Activated CD4-positive, CD25-positive, alpha-beta regulatory T cell treated with anti-CD3 and anti-CD28 coated beads, Interleukin-2, amount 50 U/mL, for 24 hours (primary cell): ENCODE measurements at places on chromosomes 6 and 20.

- no peak for ATAC-seq
Observed at GRCh38 chr6:160139420-160139851, 17.8 kb downstream of the SLC22A1 start.

- ATAC-seq, result no peak
Observed at GRCh38 chr20:63042448-63043071, 35.8 kb upstream of the BHLHE23 start.

DNA sequence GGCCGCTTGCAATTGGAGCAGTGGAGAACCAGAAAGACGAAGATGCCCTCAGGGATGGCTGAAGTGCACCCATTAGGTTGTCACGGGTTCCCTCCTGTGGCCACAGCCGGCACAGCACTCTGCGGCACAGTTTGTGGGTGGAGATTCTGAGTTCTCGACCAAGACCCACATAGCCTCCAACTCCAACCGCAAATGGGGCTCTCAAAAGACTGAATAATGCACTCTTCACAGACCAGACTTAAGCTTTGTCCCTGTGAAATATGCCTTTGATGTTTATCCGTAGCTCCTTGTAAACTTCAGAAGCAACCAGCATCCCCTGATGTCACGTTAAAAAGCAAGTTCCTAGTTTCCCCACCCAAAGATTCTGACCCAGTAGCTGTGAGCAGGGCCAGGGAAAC, 934 bp upstream of the CST9 start:
- peak; percentile 65 for ATAC-seq

GRCh38 chr20:64050261-64051032, 1.0 kb upstream of the SOX18 start:
- ATAC-seq, result no peak

DNA sequence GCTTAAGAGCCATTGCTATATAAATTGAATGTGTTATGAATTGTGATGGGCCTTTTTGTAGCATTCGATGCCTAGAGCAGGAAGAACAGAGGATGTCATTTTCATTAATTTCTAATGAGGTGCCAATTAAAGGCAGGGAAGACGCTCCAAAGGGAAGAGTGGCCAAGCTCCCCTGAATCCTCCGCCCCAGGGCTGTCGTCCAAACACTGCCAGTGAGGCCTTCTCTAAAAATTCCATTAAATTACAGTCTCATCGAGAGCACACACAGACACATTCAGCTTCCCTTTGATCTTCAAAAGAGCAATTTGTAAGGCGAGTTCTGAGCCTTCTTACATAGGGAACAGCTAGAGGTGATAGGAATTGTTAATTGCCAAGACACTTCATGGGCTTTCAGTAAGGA, 300.0 kb downstream of the ZFAND3 start:
- ATAC-seq, result no peak

DNA sequence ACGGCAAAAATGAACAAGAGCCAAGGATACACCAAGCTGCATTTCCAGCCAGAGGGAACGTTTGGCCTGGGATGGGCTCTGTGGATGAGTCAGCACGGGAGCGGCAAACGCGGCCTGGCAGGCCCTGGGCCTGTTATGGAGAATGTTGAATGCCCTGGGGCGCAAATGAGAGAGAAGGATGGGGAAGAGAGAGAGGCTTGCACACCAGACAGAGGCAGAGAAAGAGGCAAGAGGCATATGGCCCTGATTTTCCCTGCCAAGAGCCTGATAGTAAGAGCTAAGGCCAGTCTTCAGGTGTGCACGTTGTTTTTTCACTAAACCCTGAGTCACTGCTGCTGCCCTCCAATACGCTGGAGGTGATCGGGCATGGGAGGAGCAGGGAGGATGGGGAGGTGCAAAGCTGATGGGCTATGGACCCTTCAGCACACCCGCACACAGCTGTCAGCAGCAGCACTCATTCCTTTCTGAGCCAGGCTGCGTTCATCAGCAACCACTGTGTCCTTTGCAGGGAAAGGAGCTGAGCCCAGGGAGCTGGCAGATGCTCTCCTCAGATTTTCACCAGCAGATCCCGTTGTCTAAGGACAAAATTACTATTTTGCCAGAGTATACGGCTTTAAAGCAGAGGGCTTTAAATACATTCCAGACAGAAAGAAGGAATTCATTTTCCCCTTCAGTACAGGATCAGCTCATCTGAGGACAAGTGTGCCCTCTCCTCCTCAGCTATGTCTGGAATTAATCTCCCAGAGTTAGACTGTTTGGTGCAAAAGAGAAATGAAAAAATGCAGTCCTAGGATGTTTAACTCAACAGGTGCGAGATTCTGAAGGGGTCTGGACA, 61.7 kb upstream of the SLC22A23 start:
- ATAC-seq, result no peak

DNA sequence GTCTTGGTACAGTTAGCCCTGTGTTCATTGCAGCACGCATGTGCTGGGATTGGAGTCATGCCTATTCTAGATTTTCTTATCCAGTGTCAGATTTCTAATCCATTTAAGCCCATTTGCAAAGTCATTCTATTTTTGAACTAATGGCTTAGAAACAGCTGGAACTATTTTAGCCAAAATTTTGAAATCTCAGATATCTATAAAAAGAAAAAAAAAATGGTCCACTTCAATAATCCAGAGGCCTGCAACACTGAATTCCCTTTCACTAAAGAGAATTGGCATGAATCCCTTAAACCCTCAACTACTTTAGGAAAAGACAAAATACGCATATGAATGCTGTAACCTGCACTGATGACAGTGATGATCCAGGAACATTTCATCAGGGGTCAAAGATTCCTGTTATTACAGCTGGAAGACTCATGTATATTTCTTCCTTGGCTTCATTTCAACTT, 1.5 kb downstream of the COL21A1 start:
- ATAC-seq, result no peak

- no peak for ATAC-seq
Observed at GRCh38 chr6:76403064-76403463, 330.6 kb upstream of the IMPG1 start.

DNA sequence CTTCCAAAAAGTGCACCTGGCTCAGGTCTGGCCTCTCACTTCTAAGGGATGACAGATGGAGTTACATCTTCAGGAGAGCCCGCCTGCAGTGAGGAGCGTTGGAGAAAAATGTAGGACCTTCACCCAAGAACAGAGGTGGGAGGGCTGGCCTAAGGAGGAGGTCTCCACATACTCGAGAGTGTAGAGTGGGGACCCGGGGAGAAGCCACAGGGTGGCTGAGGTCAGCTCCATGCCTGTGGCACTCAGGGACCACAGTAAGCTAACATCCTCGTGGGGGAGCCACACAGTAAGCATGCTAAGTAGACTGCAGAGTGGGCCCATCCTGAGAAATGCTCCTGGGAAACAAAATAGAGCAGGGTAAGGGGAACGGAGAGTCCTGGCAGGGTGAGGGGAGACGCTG, 24.0 kb downstream of the AAR2 start:
- ATAC-seq, result no peak

- ATAC-seq, result no peak
Observed at GRCh38 chr6:36333931-36334725, 2.6 kb downstream of the BNIP5 start.

- ATAC-seq, result no peak
Observed at GRCh38 chr20:40571639-40572038, 117.4 kb downstream of the MAFB start.

DNA sequence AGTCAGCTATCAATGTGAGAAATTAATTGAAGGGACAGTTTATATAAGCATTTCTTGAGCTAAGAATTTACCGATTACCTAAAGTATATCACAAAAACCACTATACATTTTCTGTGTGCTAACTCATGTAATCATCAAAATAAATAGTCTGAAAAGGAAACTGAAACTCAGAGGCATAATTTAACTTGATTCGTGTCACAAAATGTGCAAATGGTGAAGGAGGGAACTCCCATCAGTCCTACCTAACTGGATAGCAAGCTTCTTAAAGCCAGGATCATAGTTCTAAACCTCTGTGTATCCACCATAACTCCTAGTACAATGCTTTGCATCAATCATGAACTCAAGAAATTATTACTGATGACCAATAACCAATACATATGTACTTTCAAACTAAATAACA, 91.0 kb downstream of the ASCC3 start:
- ATAC-seq, result no peak
